Fibroblast of the aortic adventitia (primary cell): ENCODE measurements at places on chromosomes 2 and 18. TPM values are rescaled to one million over a fixed set of nuclear protein-coding genes. Genes with fewer than 3 reads are reported as not detected.

CLASP1 gene
- total RNA-seq: 45.6 and 49.8 TPM in 2 replicates

CPS1 gene
- total RNA-seq: 24.6 and 35.7 TPM in 2 replicates

EFEMP1 gene
- total RNA-seq: 652 and 1,009 TPM in 2 replicates

ADD2 gene
- total RNA-seq: 0.36 and 17.3 TPM in 2 replicates

YES1 gene
- 43.1 and 156 TPM in 2 replicates for total RNA-seq

GRCh38 chr2:122237450-122237849, 482.0 kb downstream of the TSN start:
- no peak for DNase-seq

DNA sequence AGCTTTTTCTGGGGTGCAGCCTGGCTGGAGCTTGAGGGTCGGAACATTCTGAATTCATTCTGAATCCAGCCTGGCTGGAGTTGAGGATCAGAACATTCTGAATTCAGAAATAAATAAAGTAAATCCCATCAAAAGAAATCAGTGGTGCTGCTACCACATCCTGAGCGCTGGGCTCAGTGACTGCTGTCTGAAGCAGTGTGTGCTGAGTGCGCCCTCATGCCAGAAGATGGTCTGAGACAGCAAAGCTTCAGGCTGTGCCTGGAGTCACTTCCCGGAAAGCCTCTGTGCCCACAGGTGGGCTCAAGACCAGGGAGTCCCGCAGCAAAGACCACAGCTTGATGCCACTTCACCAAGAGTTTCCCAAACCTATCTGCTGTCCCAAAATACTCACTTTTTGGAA, 187.9 kb downstream of the VAPA start:
- no peak for DNase-seq

- no peak for DNase-seq
These were observed 474.9 kb upstream of the MC4R start for GRCh38 chr18:60847517-60847916.

DNA sequence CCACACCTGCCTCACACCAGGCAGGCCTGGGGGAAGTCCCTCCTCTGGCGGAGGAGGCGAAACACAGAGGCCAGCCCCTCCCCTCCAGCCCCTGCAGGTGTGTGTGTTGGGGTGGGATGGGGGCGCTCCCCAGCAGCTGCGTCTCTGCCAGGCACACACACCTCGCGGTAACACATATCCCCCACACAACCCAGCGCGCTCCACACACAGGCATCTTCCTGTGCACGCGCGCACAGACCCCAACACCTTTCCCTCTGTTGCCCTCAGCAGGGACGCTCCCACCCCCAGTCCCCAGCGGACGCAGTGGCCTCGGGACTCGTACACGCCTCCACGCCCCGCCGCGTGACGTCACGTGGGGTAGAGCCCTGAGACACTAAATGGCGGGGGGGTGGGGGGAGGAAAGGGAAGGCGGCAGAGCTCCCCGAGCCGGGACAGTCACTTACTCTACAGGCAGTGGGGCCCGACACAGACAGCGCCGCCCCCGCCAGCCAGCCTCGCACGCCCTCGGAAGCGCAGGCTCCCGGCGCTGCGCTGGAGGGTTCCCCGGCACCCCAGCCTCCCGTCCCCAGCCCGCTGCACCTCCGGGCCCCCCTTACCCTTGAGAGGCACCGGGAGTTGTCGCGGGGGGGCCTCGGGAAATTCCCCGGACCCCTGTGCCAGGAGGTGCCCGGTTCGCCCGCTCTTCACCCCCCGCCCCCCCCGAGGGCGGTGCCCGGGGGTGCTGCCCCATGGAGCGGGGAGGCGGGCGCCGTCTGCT, at the start of gene WNT10A:
Gene WNT10A, plus strand, starts transcription at position 751 of the 757 bp plus-strand sequence. CDS start 144 bp downstream, outside the sequence.
- DNase-seq: no peak

- no peak for DNase-seq
These were observed 159.1 kb downstream of the LNPK start for GRCh38 chr2:175842996-175843395.

GRCh38 chr2:237201461-237202287, 116.0 kb downstream of the COPS8 start:
- DNase-seq: peak; percentile 88

- DNase-seq: no peak
These were observed 194.4 kb upstream of the ID2 start for GRCh38 chr2:8487461-8487932.

DNA sequence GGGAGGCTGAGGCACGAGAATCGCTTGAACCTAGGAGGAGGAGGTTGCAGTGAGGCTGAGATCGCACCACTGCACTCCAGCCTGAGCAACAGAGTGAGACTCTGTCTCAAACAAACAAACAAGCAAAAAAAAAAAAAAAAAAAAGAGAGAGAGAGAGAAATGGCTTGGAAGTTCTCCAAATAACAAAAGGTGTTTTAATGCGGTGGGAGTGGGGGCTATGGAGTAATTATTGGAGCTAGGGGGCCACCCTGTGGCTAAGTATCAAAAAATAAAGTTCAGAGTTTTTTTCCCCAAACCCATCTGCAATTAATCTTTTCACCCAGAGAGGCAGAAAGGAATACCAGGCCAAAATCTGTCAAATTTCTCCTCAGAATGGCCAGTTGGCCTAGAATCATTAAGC, 23.0 kb upstream of the CEP68 start:
- peak; percentile 16 for DNase-seq

DNA sequence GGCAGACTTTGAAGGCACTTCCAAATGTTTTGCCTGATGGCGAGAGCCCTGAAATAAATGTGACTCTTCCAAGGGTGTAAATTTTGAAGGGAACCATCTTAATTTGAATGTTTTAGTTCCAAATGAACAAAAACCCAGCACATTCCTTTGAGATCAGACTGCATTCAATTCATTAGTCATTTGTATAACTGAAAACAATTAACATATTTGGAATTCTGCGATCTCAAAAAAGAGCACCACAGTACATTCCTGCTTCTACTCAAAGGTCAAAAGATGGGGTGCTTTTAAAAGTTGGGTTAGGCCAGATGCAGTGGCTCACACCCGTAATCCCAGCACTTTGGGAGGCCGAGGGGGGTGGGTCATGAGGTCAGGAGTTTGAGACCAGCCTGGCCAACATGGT, 38.2 kb upstream of the CHRNA1 start:
- DNase-seq: no peak

GRCh38 chr2:88747990-88748389, 56.5 kb downstream of the RPIA start:
- DNase-seq: no peak

DNA sequence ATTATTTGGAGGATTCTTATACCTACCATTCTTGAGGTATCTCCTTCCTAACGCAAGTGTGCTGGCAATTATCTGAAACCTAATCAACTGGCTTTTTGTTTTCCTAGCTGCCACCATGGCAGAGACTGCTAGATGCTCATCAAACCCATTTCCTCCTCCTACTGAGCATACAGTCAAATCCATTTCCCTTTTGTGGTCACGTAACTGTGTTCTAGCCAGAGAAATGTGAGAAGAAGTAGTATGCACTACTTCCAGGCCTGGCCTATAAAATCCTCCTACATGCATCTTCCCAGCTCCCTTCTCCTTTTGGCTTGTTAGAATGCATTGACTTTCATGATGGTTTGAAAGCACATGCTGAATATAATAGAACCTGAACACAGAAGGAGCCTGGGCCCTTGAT, 494.1 kb upstream of the MEIS1 start:
- DNase-seq: no peak

GRCh38 chr2:88160517-88160916, 9.6 kb upstream of the THNSL2 start:
- no peak for DNase-seq
